ENCODE measurements at places on chromosomes 16 and 17. TPM values are rescaled to one million over a fixed set of nuclear protein-coding genes. Genes with fewer than 3 reads are reported as not detected.

DNA sequence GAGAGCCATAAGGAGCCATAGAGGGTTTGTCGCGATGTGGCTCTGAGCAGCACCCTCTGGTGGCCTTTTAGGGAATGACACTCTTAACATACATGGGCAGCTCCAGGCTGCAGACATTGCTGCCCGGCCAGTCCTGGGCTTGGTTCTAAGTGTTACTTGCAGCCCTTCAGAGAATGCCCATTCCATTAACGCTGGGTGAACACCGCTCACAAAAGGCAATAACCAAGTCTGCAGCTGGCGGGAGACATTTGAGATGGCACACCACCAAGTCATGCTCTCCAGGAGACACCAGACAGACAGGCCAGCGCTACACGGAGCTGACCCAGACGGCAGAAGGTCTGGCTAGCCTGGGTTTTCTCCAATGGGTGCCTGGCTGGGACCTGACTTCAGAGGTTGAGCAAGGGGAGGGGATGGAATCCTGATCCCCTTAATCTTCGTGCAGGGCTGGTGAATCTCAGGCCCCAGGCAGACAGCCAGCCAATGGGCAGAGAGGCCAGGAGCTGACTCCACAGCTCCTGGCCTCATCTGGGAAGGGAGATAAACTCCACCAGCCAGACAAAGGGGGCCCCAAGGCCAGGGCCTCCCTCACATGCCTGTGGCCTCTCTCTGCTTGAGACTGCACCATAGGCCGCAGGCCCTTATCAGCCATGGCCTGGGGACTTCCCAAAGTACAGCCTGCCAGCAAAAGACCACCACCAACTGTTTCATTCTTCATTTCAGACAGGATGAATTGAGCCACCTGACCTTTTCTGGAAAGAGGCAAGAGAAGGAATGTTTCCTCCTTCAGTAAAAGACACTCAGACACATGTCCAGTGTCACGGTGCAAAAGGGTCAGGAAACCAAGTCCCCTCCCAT, 58.8 kb downstream of the ZDHHC7 start:
- H3K4me1 ChIP-seq, result no peaks in the 10 kb centered on the region
- H3K36me3 ChIP-seq, result no peaks in the 10 kb centered on the region
- H3K4me3 ChIP-seq, result no peak overlapping the region
- H3K27me3 ChIP-seq, result no peaks in the 10 kb centered on the region
- peak; percentile 61 for DNase-seq

DNA sequence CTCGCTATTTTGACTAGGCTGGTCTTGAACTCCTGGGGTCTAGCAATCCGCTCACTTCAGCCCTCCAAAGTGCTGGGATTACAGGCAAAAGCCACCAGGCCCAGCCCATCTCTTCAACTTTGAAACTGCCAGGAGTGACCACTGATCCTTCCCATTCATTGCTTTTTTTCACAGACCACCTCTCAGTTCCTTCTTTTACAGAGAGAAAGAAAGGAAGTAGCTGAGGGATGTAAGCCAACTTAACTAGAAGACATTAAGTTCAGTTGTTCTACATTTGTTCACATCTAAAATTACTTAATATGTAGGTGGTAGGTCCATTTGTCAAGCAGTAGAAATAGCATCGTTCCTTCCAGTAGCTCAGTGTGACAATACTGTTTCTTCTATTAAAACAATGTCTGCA, 219.8 kb downstream of the STX8 start:
- H3K27ac ChIP-seq, result no peak overlapping the region
- DNase-seq, result no peak
- H3K27me3 ChIP-seq, result no peaks in the 10 kb centered on the region
- H3K36me3 ChIP-seq, result no peaks in the 10 kb centered on the region
- no peak overlapping the region for H3K4me3 ChIP-seq

DNA sequence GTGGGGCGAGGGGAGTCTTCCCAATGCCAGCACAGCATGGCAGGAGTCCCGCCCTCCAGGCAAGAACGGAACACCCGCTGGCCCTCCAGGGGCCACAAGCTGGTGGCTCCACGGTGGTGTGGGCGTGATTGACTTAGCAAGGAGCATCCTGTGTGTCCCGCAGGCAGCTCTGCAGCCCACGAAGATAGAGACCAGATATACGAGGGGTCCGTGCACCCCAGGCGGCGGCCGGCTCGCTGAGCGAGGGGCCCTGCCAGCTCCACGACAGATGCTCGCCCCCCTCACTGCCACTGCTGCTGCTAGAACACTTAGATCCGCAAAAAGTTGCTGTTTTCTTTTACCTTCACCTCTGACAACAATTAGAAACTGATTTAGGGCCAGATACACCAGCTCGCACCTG, 10.0 kb upstream of the CACNA1H start:
- H3K36me3 ChIP-seq, result no peaks in the 10 kb centered on the region
- H3K4me3 ChIP-seq, result no peak overlapping the region
- H3K4me1 ChIP-seq, result no peaks in the 10 kb centered on the region
- no peak for DNase-seq
- H3K27me3 ChIP-seq, result peaks cover 7% of the 10 kb centered on the region

LCAT gene
- 4.4 TPM for total RNA-seq

KRTAP4-9 gene
- total RNA-seq, result not detected

All from thymus (tissue), 14 donors.